Osteocyte (in vitro differentiated cells): ENCODE measurements at places on chromosomes 7 and 10.

- DNase-seq: no peak
These were observed 9.2 kb upstream of the GSAP start for GRCh38 chr7:77425101-77426051.

- DNase-seq: no peak
These were observed 161.1 kb downstream of the FANK1 start for GRCh38 chr10:126057494-126057893.

DNA sequence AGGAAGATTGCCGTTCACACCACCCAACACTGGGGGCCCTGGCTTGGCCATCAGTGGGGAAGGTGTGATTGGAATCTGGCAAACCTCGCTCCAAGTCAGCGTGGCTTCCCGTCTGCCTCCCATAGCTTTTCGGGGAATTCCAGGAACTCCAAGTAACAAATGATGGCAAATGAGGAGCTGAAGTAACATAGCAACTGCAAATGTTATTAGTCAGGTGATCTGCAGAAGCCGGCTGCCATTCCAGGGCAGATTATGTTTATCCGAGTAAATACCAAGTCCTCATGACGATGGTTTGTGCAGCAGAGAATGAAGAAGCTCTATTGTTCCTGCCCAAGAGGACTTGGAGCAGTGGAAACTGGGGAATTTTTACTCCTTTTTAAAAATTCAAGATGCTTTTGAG, 270.5 kb upstream of the PODXL start:
- DNase-seq: no peak

GRCh38 chr10:114665406-114665805, 7.3 kb upstream of the ABLIM1 start:
- DNase-seq: no peak

- DNase-seq: peak; percentile 53
These were observed 72.8 kb downstream of the CARD11 start for GRCh38 chr7:2970861-2971260.

DNA sequence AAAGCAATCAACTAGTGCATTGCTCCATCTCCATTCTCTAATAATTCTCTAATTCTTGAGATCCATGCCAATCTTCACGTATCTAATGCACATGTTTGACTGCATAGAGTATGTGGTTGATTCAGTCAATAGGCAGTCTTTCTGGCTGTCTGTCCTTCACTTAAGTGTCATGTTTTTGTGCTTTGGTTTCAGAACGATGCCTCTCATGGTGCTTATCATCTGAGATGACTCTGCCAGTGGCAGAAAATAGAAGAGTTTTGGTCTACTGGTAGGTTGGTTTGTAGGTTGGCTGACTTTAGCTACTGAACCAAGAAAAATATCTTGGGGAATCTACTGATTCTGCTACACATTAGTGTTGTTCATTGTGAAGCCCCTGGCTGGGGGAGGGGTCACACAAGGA, 364.2 kb downstream of the SFMBT2 start:
- DNase-seq: no peak

DNA sequence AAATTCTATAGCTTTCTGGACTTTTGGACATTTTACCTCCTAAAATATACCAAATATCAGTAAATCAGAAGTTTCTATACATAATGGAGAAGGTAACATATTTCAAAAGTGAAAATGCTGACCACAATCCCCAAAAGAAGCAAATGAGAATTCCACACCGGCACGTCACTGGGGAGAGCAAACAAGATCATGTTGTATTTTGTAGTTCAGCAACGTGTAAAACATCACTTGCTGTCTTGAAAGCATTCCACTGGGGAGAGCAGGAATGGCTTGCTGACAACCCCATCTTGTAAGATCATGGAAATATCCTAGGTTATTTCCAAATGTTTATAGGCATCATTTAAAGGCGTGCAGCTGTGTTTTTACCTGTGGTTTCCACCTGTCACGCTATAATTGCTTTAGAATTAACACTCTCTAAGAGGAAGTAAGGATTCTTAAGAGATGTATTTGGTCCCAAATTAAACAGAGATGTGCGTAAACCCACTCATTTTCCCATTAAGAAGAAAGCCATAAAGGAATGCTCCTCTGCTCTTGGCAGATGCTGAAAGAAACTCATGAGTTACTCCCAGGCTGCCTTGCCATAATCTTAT, 397.1 kb upstream of the POT1 start:
- no peak for DNase-seq

GRCh38 chr7:69277366-69277765, 320.9 kb upstream of the AUTS2 start:
- DNase-seq: no peak

GRCh38 chr7:30584415-30584814, 10.3 kb upstream of the GARS1 start:
- no peak for DNase-seq

GRCh38 chr7:132825932-132826835, 249.9 kb upstream of the PLXNA4 start:
- no peak for DNase-seq

DNA sequence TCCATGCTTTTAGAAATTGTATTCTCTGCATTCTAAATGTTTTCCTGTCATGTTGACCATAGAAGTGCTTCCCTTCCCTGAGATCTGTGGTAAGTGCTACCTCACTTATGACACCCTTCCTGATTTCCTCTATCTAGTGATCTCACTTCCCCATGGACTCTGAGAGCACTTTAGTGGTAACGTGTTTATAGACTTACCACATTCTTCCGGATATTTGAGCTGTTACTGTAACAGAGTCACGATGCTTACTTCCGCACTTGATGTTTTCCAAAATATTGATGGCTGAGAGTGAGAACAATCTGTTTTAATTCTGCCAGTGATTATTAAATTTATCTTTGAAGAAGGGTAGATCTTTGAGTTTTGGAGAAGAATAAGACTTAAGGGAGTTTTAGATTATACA, 60.1 kb upstream of the NAMPT start:
- DNase-seq: no peak

- no peak for DNase-seq
These were observed 20.2 kb upstream of the OR2A5 start for GRCh38 chr7:144028547-144028946.

- no peak for DNase-seq
These were observed 515 bp downstream of the FAM149B1 start for GRCh38 chr10:73168465-73168803.

- no peak for DNase-seq
These were observed 25.6 kb downstream of the RNF216 start for GRCh38 chr7:5755704-5756504.

DNA sequence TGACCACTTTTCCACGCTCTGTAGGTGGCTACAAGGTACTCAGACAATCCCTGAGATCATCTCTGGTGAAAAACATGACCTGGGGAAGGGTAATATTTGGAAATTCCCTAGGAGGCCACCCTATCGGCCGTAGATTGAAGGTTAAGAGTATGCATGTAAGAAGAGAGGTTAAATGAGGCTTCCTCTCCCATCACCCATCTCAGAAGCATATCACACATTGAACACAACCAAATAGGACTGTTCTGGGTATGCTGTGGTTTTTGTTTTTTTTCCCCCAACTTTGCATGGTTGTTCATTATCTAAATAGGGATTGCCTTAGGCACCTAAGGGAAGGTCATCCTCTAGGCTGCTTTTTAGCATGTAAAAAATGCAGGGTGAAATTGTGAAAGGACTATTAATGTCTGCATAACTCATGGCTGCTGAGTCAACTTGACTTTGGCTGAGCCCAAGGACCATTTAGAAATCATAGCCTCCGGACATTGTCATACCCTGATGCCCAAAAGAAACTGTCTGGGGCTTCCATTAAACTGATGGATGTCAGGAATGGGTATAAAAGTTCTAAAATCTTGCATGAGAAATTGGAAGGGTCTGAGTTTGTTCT, 24.7 kb upstream of the ST8SIA6 start:
- DNase-seq: no peak

- DNase-seq: no peak
These were observed 137.6 kb downstream of the C10orf105 start for GRCh38 chr10:71582019-71582418.

GRCh38 chr7:120825576-120825975, 32.4 kb downstream of the TSPAN12 start:
- DNase-seq: no peak

DNA sequence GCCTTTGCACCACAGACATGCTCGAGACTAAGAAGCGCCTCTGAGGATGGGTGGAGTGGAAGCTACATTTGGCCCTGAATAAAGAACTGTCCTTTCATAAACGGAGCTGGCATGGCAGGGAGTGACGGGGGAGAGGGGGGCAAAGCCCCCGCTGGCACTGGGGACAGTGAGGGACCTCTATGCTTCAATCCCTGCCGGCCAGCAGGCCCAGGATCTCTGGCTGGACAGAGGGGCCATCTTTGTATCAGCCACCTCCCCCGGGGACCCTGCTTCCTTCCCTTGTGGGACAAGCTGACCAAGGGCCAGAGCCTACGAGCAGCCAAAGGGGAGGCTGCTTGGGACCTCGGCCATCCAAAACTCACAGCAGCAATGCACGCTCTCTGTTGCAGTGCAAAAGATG, 28.2 kb upstream of the ECHDC3 start:
- DNase-seq: no peak

DNA sequence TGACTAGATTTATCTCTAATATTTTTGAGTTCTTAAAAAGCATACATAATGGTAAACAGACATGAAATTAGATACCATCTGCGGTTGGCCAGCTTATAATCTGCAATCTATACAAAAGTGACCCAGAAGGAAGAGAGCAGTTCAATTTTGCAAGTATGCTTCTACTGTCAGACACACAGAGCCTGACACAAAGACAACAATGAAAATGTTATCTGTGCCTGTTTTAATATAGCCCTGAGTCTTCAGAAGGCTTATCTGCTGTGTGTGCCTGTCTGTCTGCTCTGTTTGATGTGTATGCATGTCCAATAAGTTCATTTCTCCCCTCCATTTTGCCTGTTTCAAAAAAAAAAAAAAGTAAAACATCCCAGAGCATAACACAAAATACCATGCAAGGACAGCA, 73.3 kb upstream of the FHIP2A start:
- DNase-seq: no peak

DNA sequence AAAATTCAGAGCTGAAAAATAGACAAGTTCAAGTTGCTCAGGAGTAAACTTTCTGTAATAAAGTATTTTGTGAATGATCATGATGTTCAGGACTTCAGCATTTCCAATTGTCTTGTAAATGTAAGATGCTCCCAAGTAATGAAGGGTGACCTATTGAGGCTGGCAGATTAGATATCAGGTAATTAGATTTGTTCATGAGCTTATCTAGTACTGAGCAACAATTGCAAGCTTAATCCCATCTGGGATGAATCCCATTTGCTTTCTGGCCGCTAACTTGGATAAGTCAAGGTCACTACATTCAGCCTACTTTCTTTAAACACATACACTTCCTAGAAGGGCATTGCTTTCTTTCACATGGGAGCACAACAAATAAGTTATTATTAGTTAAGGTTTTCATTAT, 82.4 kb upstream of the ITGB1 start:
- DNase-seq: no peak

GRCh38 chr7:36982766-36983165, 258.5 kb upstream of the AOAH start:
- DNase-seq: no peak

DNA sequence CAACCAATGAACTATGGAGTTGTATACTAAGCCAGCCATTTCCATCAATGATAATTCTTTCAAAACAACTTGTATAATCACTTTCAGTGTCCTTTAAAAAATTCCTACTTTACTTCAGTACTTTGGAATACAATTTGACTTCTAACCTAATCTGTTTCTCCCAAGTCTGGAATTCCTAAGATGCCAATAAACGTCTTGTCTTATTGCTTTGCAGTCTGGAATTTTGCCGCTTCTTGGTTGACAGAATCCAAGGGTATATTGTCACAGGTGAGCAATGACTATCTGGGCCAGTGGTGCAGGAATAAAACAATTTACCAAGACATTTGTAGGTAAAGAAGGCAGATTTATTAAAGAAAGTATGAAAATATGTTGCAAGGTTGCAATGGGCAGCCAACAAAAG, 21.8 kb downstream of the RP9 start:
- no peak for DNase-seq

- no peak for DNase-seq
These were observed 552.4 kb upstream of the PCDH15 start for GRCh38 chr10:55353414-55353813.

DNA sequence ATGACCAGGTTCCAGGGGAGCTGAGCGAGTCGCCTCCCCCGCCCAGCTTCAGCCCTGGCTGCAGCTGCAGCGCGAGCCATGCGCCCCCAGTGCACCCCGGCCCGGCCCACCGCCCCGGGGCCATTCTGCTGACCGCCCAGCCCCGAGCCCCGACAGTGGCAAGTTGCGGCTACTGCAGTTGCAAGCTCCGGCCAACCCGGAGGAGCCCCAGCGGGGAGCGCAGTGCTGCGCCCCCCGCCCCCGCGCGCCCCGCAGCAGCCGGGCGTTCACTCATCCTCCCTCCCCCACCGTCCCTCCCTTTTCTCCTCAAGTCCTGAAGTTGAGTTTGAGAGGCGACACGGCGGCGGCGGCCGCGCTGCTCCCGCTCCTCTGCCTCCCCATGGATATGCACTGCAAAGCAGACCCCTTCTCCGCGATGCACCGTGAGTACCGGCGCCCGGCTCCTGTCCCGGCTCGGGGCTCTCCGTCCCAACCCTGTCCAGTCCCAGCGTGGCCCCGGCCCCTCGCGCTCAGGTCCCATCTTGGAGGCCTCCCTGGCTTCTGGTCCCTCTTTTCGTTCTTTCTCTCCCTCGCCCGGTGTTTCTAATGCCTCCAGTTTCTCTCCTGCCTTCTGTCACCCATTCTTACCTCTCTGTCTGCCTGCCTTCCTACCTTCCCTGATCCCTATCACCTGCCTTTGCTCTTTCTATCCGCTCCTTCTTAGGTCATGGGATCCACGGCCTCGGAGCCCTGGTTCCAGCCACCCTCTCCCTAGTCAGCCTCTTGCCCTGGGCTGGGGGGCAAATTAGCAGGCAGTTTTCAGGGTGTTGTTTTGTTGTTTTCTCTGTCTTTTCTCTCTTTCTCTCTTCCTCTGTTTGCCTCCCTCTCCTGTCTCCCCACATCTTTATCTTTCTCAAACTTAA, 751 bp downstream of the PAX2 start:
- DNase-seq: no peak

GRCh38 chr7:1512781-1513656, 8.8 kb upstream of the INTS1 start:
- peak; percentile 96 for DNase-seq
